ENCODE measurements at places on chromosomes 4 and X.

DNA sequence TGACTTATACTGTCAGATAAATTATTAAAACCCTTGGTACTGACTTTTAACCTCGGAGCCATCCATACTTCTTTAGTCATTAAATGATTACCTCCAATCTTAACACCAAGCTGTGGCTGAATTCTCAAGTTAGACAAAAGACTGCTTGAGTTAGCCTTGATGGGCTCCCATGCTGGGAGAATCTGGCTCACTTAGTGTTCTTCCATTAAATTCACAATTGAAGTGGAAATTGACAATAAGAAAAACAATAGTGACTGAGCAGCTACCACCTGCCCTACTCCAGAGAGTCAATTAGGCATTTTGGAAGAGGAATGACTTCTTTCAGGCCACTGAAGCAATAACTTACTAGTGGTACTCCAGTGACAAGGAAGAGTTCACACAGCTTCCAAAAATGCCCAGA, 503.0 kb upstream of the CPXCR1 start:
- DNase-seq, result no peak

- DNase-seq, result no peak
Observed at GRCh38 chr4:164501074-164501473, 252.9 kb upstream of the SMIM31 start.

GRCh38 chrX:86845101-86845500, 672.5 kb upstream of the KLHL4 start:
- no peak for DNase-seq

DNA sequence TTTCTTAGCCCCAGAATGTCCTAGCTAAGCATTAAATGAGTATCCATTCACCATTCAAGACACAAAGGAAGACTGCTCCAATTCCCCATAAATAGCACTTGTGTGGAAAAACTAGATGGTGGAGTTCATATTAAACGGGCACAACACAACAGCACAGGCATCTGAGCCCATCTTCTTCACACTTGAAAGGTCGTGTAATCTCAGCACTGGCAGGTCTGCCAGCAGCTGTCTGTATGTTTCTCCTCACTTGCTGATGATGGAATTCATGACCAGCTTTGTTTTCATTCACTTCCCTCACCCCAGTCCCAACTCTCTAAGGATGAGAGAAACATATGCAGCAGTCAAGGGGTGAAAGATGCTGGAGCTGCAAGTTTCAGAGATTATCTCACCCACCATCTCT, 148.7 kb downstream of the AFAP1 start:
- no peak for DNase-seq

- no peak for DNase-seq
Observed at GRCh38 chrX:42978655-42979379, 200.9 kb upstream of the PPP1R2C start.

GRCh38 chr4:93749292-93749761, 79.2 kb upstream of the ATOH1 start:
- no peak for DNase-seq

DNA sequence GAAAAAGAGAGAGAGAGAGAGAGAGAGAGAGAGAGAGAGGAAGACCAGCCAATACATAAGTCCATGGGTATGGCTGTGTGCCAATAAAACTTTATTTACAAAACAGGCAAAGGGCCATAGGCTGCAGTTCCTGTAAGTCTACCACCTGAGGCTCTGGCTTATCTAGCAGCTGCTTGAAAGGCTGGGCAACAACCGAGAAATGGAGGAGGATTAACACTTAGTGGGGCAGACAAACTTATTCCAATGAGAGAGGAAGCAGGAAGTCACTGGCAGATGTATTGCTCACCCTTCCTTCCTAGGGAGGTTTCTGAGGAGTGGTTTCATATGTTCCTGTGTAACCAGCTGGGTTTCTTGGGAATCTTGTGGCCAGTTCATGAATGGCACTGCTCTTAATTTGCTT, 4.7 kb upstream of the GPR143 start:
- no peak for DNase-seq

Measured in smooth muscle cell of the brain vasculature (primary cell).